Effector memory CD8-positive, alpha-beta T cell (primary cell): ENCODE measurements at places on chromosomes 13 and 19.
A peak's percentile ranks its signal among the peaks of the same experiment; 100 is the strongest.

DNA sequence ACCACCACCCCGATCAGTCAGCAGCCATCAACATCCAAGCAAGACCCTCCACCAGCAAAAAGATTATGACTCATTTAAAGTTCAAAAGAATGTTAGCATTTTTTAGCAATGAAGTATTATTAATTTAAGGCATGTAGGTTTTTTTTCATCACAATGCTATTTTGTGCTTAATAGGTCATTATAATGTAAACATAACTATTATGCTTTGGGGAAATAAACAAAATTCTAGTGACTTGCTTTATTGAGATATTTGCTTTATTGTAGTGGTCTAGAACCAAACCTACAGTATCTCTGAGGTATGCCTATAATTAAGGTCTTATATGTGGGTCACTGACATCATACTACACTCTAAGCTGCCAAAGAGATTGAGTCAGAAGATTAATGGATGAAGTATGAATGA, 20.0 kb downstream of the KLF12 start:
- no peak for DNase-seq

DNA sequence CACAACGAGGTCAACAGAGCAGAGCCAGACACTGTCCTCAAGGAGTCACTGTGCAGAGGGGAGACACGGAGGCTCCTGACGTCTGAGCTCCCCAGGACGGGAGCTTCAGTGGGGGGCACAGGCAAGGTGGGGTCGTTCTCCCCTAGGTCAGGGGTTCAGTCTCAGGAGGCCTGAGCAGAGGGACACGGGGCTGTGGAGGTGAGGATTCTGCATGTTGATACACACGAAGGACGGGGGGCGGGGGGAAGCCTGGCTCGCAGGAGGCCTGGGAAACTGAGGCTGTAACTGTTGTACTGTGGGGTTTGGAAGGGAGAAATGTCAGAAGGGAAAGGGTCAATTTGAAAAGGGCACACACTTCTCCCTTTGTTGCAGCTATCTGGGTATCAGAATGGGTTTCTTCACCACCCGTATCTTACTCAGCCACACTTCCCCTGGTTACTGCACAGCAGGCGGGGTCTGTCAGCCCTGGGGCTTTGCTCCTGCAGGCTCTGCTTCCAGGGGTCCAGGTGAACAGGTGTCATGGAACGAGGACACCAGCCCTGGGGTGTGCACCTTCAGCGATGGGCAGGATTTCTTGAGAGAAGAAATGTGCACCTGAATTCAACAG, 748 bp upstream of the SIGLEC8 start:
- DNase-seq, result no peak

- DNase-seq, result no peak
Observed at GRCh38 chr19:12052091-12052496, 667 bp downstream of the ZNF878 start.

- no peak for DNase-seq
Observed at GRCh38 chr13:114129649-114130062, 2.8 kb downstream of the RASA3 start.

GRCh38 chr13:73218181-73218580, 159.4 kb downstream of the KLF5 start:
- DNase-seq, result no peak

DNA sequence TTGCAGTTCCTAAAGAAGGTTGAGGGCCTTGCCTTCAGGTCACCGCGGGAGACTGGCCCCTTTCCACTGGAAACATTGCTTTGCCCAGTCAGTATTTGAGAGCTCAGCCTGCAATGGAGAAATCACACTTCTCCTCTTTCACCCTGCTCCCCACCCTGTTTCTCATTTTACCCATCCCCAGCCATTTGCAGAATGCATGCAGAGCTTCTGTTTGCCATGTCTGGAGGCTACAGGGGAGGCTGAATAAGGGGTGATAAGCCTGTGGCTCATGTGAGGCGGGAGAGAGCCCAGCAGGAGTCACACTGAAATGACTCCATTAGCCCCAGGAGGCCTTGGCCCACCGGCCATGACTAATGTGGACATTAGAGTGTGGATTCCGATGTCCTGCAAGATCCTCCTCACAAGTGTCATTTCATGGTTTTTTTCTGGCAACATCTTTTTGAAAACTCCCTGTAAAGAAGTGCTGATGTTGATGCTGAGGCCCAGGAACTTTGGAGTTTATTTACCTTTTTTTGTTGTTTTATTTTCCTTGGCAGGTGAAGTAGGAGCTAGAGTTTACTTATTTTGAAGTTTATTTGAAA, 6.3 kb downstream of the SPINT2 start:
- no peak for DNase-seq

- no peak for DNase-seq
Observed at GRCh38 chr19:33397536-33398360, 24.2 kb downstream of the CEBPG start.

GRCh38 chr13:97574926-97575325, 141.0 kb downstream of the RAP2A start:
- no peak for DNase-seq

DNA sequence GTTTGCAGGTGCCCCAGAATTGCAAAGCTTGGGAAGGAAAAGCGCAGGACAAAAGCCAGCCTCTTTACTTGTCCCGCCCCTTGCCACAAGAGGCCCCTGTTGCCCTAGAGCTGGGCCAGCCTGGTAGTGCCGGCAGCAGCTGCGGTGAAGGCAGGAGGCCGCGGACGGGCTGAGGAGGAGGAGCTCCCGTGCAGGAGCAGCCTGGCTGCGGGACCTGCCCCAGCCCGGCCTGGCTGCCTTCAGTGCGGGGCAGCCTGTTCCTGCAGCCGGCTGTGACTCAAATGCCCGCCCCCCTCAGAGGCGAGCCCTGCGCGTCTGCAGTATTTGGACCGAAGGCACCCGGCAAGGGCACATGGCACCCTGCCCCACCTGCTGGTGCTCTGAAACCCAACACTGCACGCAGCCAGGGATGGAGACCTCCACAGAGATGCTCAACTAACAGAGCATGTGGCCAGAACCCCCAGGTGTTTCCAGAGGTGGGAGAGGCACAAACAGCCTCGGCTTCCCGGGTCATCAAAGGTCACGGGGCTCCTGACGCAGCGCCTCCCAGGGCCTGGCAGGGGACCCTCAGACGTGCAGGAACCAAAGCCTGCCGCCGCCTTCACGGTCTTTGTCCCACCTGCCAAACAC, 29.7 kb downstream of the NAXD start:
- peak; percentile 42 for DNase-seq

DNA sequence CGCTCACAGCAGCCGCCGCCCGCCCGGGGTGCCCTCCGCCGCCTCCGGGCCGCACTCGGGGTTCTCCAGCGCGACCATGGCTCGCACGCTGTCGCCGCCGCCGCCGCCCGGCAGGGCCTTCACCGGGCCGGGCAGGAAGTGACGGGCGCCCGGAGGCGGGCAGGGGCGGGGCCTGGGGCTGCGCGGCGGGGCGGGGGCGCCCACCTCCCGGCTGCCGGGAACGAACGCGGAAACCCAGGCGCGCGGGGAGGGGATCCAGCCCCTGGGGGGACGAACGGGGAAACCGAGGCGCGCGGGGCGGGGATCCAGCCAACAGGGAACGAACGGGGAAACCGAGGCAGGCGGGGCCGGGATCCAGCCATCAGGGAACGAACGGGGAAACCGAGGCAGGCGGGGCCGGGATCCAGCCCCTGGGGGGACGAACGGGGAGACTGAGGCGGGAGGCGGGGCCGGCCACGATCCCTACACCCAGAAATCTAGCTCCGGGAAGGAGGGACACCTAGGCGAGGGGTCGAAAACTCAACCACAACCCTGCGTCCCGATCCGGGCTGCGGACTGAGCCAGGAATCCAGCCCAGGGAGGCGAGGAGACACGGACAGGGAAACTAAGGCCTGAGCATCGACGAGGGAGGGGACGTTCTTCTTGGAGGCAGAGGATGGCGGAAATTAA, at the start of gene R3HDM4:
Gene R3HDM4, minus strand, starts transcription at position 140 of the 669 bp plus-strand sequence. Its CDS starts 62 bp downstream, at position 78.
- DNase-seq, result peak; percentile 80

- no peak for DNase-seq
Observed at GRCh38 chr13:32638739-32639138, 52.5 kb downstream of the PDS5B start.

DNA sequence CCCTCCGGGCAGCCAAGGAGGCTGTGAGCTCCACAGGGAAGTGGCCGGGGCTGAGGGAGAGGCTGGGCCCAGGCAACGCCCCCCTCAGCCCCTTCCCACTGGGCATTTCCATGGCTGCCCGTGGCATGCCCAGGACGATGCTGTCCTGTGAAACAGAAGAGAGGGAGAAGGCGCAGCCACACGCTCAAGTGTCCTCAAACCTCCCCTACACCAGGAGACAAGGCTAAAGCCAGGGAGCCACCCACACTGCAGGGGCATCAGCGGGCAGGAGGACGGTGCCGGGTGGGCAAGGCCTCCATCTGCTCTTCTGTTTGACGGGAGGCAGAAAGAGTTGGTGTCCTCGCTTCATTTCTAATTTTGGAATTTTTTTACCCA, 14.2 kb upstream of the PROZ start:
- DNase-seq, result no peak
